Stimulated activated CD4-positive, alpha-beta T cell treated with anti-CD3 and anti-CD28 coated beads, TNF-alpha, amount 100 ng/mL, for 4 hours (primary cell): ENCODE measurements at places on chromosomes 4 and X.

- no peak for DNase-seq
Measured at GRCh38 chrX:7233580-7234406, 85.8 kb upstream of the PUDP start.

- no peak for DNase-seq
Measured at GRCh38 chr4:34572026-34572425, 1672.3 kb downstream of the ARAP2 start.

- DNase-seq: no peak
Measured at GRCh38 chrX:70444946-70445656, 466 bp downstream of the DLG3 start.

- no peak for DNase-seq
Measured at GRCh38 chrX:113305496-113305895, 464.9 kb upstream of the AMOT start.

- DNase-seq: no peak
Measured at GRCh38 chr4:120773641-120774040, 148.9 kb downstream of the PRDM5 start.

DNA sequence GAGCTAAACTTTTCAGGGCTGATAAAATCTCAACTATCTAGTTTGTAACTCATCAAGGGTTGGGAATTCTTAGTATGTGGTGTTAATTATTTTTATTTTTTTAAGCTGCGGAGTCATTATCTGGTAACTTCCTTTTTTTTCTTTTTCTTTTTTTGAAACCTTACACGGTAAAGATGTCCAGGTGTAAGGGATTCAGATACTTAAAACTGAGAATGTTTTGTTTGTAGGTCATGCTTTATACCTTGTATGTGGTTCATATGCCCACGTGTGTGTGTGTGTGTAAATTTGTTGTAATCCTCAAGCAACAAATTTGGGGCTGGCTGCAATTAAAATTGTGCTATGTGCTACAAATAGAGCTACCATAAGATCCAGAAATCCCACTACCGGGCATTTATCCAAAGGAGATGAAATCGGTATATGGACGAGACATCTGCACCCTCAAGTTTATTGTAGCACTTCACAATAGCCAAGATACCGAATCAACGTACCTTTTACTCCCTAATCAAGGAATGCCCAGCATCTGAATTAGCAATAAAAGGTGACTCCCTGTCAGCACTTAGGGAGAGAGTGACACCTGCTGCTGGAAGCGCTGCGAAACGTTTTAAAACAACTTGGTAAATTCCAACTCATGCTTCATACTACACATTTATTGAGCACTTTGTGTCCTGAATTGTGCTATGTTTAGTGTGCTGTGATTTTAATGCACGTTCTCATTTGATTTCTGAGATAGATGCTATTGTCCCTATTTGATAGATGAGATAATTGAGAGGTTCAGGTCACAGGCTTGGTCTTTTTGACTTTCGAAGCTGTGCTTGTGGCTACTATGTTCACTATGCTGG is 16.1 kb downstream of the MSMO1 start:
- DNase-seq: no peak

DNA sequence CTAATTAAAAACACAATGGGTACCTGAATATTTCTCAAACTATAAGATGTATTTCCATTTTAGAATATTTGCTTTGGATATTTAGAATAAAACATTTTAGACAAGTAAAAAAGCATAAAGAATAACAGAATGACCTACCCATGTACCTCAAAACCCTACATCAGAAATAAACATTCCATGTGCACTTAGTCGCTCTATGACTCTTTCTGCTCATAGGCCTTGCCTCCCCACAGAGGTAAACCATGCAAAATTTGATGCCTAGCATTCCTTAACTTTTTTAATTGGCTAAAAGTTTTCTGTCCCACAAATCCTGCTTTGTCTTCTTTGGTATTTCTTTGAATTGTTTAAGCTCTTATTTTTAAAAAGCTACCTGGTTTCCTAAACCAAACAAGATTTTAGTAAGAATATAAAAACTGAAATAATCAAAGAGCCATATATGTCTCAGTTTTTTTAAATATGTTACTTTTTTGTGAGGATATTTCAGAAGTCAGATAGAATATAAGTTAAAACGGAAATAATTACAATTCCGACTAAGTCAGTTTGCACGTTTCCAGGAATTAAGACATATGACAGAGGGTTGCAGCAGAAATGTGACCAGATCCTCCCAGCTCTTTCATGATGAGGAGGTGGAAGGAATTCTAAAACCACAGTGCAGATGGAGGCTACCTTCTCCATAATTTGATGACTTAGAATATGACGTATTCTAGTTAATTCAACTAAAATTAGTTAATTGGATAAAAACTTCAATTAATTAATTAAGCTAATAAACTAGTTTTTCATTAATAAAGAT is 102.5 kb downstream of the FIP1L1 start:
- DNase-seq: no peak

- no peak for DNase-seq
Measured at GRCh38 chrX:137654481-137654880, 88.6 kb downstream of the ZIC3 start.

- no peak for DNase-seq
Measured at GRCh38 chr4:17589355-17589754, 12.4 kb downstream of the LAP3 start.

DNA sequence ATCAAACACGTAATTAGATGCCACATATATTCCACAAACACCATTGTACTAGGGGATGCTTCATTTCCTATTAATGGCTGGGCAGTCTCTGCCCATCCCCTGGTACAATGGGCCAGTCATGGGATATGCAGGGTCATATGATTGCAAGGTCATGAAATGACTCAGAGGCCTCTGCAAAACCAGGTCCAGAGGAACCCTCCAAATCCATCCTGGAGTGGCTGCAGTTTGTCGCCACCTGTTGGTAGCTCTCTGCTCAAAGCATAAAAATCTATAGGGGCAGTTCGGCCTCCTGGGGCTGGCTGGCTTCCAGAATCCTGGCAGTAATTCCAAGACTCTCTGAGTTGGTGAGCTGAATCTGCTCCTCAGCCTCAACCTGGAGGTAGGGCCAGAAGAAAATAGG is 22.9 kb upstream of the PUDP start:
- no peak for DNase-seq

GRCh38 chrX:48086082-48086481 is 14.6 kb upstream of the ZNF630 start:
- DNase-seq: no peak

DNA sequence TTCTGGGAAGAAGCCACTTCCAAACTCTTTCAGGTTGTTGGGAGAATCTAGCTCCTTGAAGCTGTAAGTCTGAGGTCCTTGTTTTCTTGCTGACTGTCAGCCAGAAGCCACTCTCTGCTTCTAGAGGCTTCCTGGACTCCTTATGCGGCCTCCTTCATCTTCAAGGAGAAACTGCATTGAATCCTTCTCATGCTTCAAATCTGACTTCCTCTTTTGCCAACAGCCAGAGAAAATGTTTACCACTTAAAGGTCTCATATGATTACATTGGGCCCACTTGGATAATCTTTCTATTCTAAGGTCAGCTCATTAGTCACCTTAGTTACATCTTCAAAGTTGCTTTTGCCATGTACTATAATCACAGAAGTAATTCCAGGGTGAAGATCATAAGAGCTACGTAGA is 327.0 kb downstream of the HNRNPD start:
- no peak for DNase-seq

GRCh38 chrX:3271834-3272186 is 74.6 kb downstream of the MXRA5 start:
- no peak for DNase-seq

DNA sequence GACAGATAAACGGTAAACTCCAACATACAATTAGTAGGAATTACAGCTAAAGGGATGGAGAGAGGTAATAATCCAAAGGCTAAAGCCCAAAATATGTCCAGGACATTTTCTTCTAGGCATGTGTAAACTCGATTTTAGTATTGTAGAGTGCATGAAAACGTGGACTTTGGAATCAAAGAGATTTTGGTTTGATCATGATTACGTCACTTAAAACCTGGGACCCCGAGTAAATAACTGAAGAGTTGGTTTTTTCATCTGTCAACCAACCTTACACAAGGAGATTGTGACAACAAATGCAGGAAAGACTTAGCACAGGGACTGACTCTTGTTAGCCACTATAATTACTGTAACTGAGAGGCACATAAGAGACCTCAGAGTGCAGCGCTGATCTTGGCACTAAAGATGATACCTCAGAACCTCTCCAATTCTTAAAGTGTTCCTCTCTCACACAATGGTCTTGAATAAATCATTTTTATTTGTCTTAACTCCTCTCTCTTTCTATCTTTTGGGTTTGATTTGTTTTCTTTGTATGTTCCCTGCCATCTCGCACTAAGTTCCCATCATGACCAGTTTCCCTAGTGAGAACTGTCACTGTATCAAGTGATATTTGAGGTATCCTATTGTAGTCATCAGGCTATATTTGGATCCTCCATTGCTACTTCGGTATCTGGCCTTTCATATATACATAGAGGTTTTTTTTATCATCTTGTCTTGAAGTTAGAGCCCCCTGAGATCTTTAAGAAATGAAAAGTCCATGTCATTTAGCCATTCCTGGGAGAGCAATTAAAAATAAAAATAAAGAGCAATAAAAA is 32.2 kb upstream of the MSL3 start:
- no peak for DNase-seq
